Right kidney (tissue), 9 donors: ENCODE measurements at places on chromosomes 3 and 15.
A peak's percentile ranks its signal among the peaks of the same experiment; 100 is the strongest.

GRCh38 chr15:47184003-47184907 is 533.0 kb upstream of the SEMA6D start:
- peak; percentile 88 for DNase-seq

- DNase-seq = no peak
These were observed 128.7 kb downstream of the SNRK start for GRCh38 chr3:43415088-43415487.

- DNase-seq = no peak
These were observed 107.9 kb upstream of the FAM174B start for GRCh38 chr15:92763459-92763858.

GRCh38 chr15:49621887-49622286 is 1.0 kb downstream of the DTWD1 start:
- no peak for DNase-seq

DNA sequence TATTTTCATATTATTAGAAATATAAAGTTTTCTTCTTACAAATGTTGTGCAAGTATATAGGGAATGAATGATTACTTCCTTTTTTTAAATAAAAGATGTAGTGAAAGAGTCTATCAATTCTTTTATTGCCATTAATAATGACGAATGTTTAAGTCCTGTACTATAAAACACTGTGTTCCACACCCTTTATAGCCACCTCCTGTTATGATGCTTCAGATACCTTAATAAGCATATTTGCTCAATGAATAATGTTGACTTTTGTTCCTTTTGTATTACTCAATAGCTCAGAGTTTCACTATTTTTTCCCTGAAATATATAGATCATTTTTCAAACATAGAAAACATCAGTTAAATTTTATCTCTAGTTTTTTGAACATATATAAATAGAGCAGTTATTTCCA is 378.2 kb upstream of the THBS1 start:
- DNase-seq = no peak

- no peak for DNase-seq
These were observed 115.8 kb upstream of the IGSF10 start for GRCh38 chr3:151576511-151577137.

DNA sequence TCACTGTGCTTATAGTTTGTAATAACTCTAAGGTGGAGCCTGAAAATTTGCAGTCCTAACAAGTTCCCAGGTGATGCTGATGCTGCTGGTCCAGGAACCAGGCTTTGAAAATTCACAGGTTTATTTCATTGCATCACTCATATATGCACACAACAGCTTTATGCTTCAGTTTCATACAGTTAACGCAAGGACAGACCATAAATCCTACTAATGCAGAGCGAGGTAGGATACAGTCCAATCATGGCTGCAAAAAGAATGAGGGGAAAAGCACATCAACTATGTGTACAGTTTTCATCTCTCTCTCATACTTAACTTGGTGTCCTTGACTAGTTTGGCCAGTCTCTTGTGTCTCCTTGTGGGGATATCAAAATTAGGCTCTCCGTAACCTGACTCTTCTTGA is 135.1 kb downstream of the SLCO3A1 start:
- DNase-seq = no peak

GRCh38 chr3:141039589-141039988 is 11.6 kb upstream of the SPSB4 start:
- no peak for DNase-seq

- DNase-seq = peak; percentile 77
These were observed 725.5 kb upstream of the ARRDC4 start for GRCh38 chr15:97234851-97235610.

DNA sequence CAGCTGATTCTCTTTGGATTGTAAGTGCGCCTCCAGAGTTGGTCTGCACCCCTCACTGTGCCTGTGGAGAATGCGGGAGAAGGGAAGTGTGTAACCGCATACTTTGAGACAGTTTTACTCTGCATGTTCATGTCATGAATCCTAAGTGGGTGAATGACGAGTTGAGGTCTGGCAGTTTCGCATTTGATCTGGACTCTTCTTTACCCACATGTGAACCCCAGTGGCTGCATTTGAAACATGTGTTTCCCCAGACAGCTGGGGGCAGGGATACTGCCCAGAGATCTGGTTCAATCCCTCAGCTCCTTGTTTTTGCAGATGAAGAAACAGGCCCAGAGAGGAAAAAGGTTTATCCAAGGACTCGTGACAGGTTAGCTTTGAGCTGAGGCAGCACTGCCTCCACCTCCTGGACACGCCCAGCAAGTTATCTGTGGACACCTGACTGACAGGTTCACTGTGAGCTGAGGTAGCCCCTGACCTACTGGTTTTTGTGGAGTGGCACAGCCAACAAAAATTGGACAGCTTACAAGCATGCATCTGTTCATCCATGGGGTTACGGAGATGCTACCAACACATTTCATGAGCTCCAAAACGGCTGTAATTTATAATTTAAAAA is 207.3 kb downstream of the XXYLT1 start:
- DNase-seq = no peak

- peak; percentile 8 for DNase-seq
These were observed 27.3 kb upstream of the DMXL2 start for GRCh38 chr15:51649659-51650521.
